ENCODE measurements at places on chromosomes 7 and 10.

DNA sequence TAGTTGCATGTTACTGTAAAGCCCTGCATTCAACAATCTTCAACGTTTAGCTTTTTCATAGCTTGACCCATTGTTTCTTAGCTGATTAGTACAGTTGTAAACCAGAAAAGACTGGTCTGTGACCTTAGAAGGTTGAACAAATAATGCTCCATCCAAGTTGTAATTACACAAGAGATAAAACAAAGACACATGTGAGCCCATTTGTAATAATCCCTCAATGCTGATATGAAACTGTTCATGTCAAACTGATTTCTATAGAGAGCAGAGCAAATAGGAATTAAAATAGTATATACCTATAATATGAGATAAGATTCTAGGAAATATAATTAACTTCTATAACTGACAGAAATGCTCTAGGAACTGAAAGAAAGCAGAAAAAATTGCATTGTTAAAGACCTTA lies 94.7 kb upstream of the SLC25A13 start:
- DNase-seq, result no peak

GRCh38 chr7:3605222-3605621 lies 304.2 kb downstream of the SDK1 start:
- DNase-seq, result no peak

DNA sequence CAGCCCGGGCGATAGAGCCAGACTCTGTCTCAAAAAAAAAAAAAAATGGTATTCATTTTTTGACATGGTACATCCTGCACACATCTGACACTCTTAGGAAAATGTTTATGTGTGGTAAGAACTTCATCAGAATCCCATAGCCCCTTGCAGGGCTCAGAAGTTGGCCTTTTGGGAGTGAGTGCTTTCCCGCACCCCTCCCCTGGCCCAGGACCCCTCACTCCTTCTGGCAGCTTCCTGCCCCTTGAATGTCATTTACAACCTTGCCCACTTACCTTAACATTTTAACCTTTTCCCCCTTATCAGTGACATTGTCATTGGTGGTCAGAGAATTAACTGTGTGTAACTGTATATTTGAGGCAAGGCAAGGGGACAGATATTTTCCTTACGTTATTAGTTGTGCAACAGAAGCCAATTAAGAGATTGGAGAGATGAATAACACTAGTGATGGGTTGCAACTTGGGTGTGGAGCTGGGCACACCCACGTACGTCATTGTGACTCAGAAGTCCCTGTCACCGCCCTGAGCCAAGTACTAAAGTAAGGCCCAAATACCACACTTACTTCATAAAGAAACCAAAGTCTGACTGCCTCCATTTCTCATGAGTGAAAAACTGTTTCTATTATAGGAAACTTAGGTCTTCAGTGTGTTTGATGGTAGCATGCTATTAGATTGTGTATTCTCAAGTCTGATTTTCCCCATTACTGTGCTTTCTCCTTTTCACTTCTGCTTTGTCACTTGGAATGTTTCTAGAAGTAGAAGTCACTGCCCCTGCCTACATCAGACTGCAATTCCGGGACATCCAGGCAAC lies 31.6 kb downstream of the OGDH start:
- DNase-seq, result no peak

GRCh38 chr10:6600224-6600987 lies 20.3 kb upstream of the PRKCQ start:
- DNase-seq, result no peak

DNA sequence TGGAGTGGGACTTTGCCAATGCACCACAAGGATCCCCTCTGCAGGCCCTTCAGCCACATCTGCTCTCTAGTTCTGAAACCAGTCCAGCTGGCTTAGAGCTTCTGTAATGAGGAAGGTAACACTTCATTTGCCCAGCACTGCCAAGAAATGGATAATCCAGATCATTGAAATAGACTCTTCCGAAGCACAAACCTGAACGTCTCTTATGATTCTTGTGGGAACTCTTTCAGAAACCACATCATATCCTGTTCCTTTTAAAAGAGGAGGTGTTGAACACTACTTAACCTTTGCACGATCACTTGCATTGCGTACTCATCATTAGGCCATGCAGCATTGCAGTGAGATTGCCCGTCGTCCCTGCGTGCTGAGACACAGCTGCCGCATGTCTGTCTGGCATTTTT lies 25.8 kb upstream of the PLPP4 start:
- DNase-seq, result no peak

GRCh38 chr7:32937344-32938174 lies 19.7 kb upstream of the FKBP9 start:
- no peak for DNase-seq

DNA sequence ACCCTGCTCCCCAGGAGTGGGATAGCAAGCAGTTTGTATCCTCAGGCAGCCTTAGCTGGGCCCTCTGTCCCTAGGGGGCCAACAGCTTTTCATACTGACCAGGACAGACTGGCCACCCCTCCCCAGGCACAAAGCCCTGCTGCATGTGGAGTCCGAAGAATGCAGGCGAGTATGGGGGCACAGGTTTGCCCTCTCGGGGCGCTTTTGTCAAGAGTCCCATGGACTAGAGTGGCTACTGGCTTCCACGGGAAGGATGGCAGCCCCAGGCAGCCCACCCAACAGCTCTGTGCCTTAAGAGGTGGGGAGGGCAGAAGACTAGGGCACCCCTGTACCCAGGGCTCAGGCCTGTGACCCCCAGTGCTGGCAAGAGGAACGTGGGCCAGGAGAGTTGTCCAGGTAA lies 10.7 kb downstream of the CXCL12 start:
- DNase-seq, result no peak

DNA sequence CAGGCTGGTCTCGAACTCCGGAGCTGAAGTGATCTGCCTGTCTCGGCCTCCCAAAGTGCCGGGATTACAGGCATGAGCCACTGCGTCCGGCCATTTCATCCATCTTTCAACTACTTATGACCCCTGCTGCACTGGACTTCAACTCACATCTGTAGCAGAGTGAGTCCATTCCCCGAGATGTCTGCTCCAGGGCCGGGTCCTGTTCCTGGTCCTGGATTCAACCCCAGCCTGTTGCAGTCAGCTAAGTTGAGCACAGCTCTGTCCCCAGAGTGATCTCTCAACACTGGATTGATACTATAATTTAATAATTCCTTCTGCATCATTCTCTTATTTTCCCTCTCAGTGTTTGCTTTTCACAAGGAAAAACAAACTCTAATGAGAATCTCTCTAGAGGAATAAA lies 25.8 kb downstream of the PRTFDC1 start:
- no peak for DNase-seq

- DNase-seq, result no peak
Observed at GRCh38 chr7:96823274-96823673, 113.6 kb upstream of the SEM1 start.

DNA sequence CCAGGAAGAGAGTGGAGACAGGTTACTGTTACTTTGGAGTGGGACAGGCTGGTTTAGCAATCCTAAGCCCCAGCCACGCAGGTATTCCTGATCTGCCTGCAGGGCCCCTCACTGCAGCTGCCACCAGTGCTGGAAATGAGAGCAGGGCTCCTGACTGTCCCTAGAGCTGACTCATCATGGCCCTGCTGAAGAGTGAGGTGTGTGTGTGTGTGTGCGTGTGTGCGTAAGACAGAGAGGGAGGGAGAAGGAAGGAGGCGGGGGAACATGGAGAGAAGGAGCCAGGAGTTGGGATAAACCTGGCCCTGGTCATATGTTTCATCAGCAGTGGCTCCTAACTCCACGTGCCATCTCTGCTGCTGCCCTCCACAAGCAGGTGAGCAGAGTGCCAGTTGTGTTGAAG lies 3.6 kb downstream of the FOXI2 start:
- DNase-seq, result no peak

GRCh38 chr7:46678421-46678820 lies 757.3 kb upstream of the IGFBP3 start:
- no peak for DNase-seq

GRCh38 chr7:27663989-27664331 lies 1.3 kb upstream of the HIBADH start:
- no peak for DNase-seq

DNA sequence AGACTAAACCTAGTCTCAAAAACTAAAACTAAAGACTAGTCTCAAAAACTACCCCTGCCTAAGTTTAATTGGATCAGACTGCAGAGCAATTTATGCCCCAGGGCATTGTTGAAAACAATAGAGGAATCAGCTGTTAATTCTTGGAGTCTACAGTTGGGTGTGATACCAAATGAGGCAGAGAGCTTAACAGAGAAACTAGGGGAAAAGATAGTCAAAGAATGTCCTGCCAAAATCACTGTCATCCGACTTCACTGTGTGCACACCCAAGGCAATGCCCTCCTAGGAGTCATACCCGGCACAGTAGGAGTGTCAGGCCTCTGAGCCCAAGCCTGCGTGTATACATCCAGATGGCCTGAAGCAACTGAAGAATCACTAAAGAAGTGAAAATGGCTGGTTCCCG lies 90.5 kb upstream of the TOMM7 start:
- DNase-seq, result no peak

DNA sequence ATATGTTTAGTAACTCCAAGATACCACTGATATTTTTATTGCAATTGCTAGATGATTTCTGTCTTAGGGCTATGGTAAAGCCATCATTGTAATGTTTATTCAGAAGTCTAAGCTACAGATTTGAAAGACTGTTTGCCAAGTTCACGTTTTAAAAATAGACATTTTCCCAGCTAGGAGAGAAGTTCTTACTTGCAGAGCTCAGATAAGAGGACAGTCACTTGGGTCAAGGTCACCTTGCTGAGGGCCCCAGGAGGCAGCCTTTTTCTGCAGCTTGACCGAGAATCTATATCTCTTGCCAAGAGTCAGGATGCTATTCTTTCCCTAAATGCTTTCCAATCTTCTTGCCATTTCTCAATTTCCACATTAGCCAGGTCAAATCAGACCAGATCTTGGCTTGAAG lies 1011.2 kb downstream of the KCNMA1 start:
- no peak for DNase-seq

- no peak for DNase-seq
Observed at GRCh38 chr7:14336256-14336655, 346.8 kb upstream of the ETV1 start.

- no peak for DNase-seq
Observed at GRCh38 chr7:22765609-22766008, 38.6 kb downstream of the IL6 start.

DNA sequence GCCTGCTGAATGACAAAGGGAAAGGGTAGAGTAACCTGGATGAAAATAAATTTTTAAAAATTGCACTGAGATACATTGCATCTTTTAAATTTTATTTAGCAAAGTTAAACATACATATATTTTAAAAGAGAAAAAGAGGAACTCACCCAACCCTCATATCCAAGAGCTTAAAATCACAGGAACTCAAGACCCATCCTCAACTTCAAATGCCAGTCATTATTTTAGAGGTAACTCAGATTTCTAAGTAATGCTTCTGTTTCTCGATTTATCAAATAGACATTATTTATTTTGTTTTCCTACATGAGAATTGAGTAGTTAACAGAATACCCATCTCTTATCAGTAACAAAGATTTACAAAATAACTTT lies 32.4 kb upstream of the KMT2E start:
- no peak for DNase-seq

DNA sequence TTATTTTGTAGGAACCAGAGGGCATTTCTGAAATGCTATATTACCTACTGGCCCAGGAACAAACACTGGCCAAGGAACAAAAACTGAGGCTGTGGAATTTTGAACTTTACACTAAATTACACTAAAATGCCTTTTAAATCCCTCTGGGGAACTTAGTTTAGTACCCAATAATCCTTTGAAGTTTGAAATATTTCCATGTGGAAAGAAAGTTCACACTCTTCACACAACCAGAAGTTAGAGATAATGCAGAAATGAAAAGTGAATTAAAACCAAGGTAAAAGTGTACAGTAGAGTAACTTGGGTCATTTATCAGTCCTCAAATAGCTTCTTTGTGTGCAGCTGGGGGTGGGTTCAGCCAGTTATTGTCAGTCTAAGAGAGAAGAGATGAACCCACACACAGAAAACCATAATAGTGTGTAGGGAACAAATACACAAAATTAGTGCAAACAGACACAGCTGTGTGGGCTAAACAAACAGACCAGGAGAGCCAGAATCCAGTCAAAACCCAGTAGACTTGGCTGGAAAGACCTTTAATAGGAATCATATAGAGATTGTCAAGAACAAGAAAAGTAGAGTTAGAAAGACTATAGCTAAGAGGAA lies 46.5 kb upstream of the DGKI start:
- no peak for DNase-seq

DNA sequence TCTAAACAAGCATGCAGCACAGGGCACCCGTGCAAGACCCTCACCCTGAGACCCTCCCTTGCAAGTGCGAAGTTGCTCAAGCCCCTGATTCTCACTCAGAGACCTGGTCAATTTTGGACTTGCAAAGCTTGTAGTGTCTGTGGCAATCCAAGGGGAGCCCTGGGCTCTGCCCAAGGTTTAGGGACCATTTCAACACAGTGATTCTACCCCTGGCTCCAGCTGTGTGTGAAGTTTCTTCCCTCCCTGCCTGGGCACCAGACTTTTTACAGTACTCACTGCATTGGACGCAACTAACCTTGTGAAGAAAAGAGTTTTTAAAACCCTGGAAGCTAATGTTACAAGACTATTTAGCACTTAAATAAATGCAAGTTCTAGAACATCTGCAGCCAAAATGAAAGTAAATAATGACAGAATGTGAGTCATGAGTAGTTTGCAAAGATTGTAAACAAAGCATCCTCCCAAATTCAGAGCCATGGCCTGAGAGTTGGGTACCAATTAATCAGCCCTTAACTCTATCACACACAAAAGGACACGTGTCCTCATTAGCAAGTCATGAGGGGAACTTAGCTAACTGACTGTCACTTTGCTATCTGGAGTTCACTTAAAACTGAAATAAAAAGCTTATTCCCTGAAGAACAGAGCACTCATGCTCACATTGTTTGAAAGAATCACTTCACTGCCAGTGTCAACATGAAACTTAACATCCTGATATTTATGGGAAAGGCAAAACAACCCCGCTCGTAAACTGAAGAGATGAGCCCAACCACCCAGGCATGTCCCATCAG lies 48.1 kb downstream of the RGS10 start:
- no peak for DNase-seq

GRCh38 chr7:125984795-125985194 lies 1055.2 kb upstream of the POT1 start:
- DNase-seq, result no peak

- no peak for DNase-seq
Observed at GRCh38 chr10:110207011-110207804, at the start of gene MXI1. TSS of gene MXI1 (plus strand) at chr10:110207605. CDS start at chr10:110207809, 204 bp downstream.

- no peak for DNase-seq
Observed at GRCh38 chr10:123962756-123963530, 71.3 kb upstream of the CPXM2 start.

GRCh38 chr10:28592953-28593352 lies 60.0 kb downstream of the WAC start:
- DNase-seq, result no peak

DNA sequence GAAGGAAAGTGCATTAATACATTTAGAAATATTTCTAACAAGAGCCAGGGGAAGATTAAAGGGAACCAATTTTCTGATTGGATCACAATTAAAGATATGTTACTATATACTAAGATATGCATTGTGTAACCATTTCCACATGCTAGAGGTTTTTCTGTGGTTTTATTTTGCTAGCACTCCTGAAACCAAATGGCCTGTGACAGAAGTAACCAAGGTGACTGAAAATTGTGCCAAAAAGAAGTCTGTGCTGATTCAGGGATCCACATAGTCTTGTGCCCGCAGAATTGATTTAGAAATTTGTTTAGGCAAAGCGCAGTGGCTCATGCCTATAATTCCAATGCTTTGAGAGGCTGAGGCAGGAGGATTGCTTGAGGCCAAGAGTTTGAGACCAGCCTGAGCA lies 1.8 kb downstream of the CC2D2B start:
- DNase-seq, result no peak
